ENCODE measurements at places on chromosomes 3 and 15. TPM values are rescaled to one million over a fixed set of nuclear protein-coding genes. Genes with fewer than 3 reads are reported as not detected.

DNA sequence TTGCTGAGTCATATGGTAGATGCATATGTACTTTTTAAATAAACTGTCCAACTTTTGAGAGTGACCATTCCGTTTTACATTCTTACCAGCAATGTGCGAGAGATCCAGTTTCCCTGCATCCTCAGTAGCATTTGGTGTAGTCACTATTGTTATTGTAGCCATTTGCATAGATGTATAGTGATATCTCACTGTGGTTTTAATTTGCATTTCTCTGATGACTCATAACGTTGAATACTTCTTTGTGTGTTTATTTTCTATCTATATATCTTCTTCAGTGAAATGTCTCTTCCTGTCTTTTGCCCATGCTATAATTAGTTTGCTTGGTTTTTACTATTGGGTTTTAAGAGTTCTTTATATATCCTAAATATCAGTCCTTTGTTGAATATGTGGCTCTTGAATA, 255.7 kb upstream of the GRM7 start:
- DNase-seq, result no peak

GRCh38 chr3:44762170-44762677, 630 bp downstream of the KIF15 start:
- no peak for DNase-seq

PAK6 gene
- 10.1 TPM for total RNA-seq

GRCh38 chr15:38593524-38593923, 28.9 kb upstream of the RASGRP1 start:
- DNase-seq, result no peak

DNA sequence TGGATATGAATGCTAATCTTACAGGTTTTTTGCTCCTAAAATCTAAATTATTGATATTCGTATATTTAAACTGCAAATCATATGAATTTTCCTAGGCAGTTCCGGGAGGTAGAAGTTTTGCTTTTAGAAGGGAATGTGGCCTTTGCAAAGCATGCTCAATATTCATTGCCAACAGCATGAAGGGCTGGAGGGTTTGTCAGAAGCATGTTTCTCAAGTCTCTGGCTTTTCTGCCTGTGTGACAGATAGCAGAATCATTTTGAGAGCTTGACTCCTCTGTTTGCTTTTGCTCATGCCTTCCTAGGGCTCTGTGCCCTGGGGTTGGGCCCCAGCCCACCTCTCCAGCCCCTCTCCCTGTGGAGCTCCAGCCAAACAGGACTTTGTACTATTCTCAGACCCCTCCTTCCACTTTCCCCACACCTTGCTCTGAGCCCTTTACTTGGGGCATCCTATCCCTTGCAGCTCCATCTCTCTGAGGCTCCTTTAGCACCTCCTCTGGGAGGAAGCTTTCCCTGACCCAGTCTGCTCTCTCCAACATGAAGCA, 91.3 kb downstream of the ARNT2 start:
- no peak for DNase-seq

Data from Right ventricle myocardium inferior (tissue), 1 donor.